GF-D8 (cell line): ENCODE measurements at places on chromosomes 11 and 22.

DNA sequence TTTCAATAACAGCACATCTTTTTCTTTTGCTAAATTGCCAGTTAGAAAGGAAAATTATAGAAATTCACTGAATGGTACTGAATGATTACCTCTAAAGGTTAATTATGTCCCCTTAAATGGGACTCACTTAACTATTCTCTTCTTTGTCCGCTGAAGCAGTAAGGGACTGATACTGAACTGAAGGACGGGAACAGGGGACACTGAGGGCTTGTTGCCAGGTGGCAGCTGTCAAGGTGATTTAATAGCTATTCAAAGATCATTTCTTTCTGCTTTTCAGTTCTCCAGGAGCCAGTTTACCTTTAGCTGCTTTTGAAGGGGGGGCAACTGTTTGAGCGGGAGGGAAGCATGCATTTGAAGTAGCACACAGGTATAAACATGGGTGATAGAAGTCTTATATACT is 325.4 kb upstream of the CCDC90B start:
- no peak for DNase-seq

GRCh38 chr11:22822203-22822602 is 7.4 kb downstream of the SVIP start:
- no peak for DNase-seq

- DNase-seq, result peak; percentile 65
Observed at GRCh38 chr11:95365348-95365747, 134.3 kb upstream of the SESN3 start.

- DNase-seq, result no peak
Observed at GRCh38 chr11:75333022-75333806, 18.2 kb downstream of the ARRB1 start.

DNA sequence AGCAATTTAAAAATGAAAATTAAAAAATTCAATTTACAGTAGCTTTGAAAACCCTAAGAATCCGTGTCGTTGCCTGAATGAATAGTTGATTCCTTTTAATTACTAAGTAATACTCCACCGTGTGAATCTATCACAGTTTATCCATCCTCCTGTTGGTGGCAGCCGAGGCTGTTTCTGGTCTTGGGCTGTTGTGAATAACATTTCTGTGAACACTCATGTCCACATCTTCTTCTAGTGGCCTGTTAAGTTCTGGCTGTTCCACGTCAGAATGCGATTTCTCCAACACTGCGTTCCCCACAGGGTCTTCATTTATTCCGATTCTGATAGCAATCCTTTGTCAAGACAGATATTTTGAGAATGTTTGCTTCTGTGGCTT is 223.0 kb downstream of the TBC1D22A start:
- no peak for DNase-seq

DNA sequence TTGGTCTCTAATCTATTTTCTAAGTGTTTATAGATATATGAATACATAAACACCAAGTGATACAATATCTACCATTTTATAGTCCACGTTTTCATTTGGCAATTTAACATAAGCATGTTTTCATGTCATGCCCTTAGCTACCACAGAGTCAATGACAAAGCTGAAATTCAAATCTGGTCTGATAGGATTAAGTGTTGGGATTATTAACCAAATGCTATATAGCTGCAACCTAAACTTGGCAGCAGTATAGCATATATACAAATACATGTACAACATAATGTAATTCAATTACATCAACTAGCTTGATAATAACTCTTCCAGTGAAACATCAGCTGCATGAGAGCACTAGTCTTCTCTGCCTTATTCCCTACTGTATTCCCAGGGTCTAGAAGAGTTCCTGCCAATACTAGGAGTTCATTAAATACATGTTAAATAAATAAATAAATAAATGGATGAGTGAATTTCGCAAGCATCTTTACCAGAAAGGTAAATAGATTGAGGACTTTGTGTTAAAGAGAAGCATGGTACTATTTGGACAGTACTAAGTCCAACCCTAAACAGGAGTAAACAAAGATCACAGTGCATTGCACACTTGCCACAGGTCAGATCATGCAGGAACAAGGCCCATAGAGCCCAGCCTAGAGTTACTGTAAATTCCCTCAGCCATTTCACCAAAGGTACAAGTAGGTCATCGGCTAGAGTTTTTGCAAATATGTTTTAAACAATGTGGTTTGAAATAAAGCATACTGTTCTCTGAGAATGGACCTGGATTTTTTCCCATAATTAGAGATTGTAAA is 12.8 kb downstream of the SAA4 start:
- no peak for DNase-seq

DNA sequence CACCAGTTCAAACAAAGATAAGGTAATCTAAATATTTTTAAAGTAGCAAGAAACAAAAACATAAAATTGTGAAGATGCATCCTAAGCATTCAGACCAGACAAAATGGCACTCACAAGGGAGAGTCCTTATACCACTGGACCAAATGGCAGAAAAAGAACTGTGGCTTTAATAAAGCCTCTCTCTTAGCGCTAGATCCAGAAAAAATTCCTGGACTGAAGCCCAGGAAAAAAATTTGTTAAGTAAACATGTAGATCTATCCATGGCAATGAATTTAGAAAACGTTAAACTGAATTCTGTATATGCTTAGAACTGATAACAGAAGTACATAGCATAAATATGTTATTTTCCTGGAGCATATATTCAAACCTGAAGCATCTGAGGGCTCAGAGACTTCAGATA is 11.8 kb upstream of the CD59 start:
- no peak for DNase-seq

DNA sequence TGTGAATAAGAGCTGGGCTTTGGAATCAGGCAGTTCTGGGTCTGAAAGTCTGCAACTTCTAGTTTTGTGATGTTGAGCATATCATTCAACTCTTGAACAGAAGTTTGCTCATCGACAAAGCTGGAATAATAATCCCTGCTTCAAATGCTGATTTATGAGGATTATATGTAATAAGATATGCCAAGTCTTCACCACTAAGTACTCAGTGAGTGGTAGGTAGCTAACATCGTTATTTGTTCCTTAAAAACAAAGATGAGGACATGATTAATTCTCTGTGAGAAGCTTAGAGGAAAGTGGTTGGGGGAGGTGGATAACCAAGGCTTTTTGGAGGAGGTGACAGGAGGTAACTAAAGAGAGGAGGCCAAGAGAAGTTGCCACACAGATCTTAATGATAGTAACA is 96.5 kb downstream of the ME3 start:
- DNase-seq, result no peak

DNA sequence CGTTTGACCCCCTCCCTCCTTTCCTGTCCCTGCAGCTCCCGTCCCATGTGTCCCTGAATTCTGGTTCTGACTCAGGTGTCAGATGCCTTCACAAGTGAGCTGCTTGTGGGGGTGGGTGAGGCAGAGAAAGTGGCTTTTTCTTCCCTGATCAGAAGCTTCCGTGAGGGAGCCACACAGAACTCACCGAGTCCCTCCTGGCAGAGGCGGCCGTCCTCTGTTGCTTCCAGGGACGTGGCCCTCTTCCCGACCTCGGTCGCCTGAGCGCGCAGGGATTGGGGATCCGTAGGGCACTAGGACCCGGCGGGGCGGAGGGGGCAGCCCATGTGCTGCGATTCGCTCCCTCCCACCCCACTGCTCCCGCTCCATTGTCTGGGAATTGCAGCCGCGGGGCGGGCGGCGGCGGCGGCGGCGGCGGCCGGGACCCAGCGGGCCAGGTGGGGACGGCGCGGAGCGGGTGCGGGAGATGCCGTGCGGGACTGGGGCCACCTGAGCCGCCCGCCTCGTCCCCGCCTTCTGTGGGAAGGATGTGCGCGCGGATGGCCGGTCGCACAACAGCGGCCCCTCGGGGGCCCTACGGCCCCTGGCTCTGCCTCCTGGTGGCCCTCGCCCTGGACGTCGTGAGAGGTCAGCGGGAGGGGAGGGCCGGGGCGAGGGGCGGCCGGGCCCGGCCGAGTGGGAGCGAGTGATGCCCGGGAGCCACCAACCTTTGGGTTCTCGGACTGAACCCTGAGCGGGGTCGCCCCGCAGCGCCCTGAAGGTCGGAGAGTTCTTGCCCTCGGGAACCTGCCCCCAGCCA is at the start of gene TMEM132A:
TSS of gene TMEM132A (plus strand) at position 351 of the 796 bp plus-strand sequence. CDS start at position 525, 174 bp downstream.
- no peak for DNase-seq

GRCh38 chr22:17114898-17115235 is 6.3 kb downstream of the TMEM121B start:
- DNase-seq, result no peak

DNA sequence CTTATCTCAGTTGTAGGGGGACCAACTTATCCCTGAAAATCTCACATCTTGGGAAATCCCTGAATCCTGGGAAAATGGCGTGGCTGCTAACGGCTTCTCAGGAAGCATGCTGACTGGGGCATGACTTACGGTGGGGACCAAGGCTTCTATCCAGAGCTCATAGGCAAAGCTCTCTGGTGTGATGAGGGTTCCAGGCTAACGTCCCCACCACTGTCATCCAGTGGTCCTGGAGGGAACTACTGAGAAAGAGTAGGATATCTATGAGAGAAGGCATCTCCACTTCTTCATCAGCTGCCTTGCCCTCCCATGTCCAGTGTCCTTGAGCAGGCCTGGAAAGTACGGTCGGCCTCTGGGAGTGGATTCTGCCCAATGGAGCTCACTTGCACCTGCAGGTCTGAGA is 210.4 kb upstream of the B3GAT1 start:
- DNase-seq, result no peak

DNA sequence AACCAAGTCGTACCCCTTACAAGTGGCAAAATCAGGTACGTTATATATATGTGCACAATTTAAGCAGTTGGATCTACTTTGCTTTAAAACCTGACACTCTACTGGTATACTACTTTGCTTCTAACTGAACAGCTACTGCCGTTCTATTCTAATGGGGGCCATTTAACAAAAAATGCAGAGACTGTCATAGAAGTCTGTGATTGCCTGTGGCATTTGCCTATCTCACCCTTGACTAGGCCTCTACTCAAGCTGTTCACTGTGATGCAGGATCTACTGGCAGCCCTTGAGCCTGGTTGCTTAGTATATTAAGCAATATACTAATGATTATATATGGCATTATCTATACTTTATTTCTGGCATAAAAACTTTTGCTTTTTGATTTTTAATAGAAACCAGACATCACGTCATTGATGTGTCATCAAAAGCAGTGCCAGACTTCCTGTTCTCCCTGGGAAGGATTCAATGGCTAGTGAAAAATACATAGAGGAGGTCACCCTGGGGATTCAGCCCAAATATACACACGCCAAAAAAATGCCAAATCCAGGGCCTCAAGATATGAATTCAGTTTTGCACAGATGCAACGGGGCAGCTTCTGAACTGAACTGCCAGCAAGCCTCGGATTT is 40.0 kb upstream of the FIBIN start:
- no peak for DNase-seq

- no peak for DNase-seq
Observed at GRCh38 chr11:2649848-2650247, 49.9 kb downstream of the KCNQ1OT1 start.

- DNase-seq, result no peak
Observed at GRCh38 chr11:1761857-1762536, 1.7 kb downstream of the CTSD start.

- no peak for DNase-seq
Observed at GRCh38 chr11:2699185-2699530, 636 bp downstream of the KCNQ1OT1 start.

GRCh38 chr11:81644239-81644840 is 1089.3 kb downstream of the FAM181B start:
- DNase-seq, result peak; percentile 23

DNA sequence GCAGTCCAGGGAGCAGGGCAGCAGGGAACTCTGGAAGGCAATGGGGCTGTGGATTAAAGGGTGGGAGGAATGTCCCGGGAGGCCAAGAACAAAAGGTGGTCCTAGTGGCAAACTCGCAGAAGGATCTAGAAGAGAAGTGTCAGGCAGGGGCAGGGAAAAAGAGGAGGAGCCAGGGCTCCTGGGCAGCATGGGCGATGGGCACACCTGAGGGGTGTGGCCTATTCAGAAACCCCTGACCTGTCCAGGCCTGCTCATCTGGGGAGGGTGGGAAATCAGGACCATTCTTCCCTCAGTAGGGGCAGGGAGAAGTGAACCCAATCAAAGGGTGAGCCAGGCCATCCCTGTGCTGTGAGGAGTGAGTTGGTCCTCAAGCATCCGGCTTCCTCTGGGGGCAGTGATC is 108.6 kb downstream of the TRIM29 start:
- DNase-seq, result no peak

GRCh38 chr11:17273668-17274282 is 2.8 kb upstream of the NUCB2 start:
- DNase-seq, result no peak

GRCh38 chr11:92475819-92476218 is 251.2 kb downstream of the FAT3 start:
- no peak for DNase-seq

DNA sequence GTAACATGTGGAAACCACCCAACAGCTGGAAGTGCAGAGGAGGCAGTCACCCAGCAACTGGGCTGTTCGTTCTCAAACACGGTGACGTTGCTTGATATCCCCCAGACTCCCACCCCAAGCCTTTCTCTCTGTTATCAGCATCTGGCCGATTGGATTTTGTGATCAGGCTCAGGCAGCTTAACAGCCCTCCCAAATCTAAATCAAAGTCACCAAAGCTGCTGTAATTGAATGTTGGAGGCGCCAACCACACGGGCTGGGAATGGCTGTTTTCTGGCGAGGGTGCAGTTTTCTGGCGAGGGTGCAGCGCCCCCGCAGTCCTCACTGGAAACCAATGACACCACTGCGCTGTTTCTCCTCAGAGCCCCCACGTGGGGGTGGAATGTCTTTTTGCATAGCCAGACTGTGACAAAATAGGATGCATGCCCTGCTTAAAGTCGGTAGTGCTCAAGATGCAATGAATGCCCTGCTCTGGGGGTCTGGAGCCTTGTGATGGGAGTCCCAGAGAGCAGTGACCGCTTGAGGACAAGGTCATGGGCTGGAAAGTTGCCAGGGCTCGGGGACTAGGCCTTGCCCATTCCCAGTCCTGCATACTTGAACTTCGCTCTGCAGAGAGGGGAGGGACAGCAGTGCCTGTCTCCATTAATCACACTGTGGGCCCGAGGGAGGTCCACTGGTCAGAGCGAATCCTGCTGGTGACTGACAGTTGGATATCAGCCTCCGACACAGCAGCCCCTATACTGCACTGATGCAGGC is 105.3 kb downstream of the MORC2 start:
- DNase-seq, result no peak

DNA sequence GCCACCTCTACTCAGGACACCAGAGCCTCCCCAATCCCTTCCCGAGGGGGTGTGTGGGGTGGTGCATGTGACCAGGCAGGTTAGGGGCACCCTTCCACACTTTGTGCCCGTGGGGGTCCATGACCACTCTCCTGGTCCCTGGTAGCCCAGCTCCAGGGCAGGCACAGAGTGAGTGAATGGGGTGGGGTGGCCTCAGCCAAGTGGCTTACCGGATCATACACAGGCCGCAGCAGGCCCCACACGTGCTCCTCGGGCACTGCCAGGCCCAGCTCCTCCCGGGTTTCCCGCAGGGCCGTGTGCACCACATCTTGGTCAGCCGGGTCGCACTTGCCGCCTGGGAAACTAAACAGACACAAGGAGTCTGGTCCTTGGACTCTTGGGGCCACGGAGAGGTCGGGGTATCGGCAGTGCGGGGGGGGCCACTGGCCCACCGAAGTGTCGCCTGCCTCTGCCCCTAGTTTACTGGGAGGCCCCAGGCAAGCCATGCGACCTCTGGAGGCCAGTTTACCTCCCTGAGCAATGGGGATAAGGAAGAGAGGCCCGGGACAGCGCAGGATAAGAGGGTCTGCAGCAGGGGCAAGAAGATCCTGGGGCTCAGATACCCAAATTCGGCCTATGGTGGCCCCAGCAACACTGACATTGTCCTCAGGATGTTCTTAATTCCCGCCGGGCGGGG is 889 bp downstream of the NUDT8 start:
- no peak for DNase-seq
